Dorsolateral prefrontal cortex (tissue), 122 donors: ENCODE measurements at places on chromosomes 3 and 15. TPM values are rescaled to one million over a fixed set of nuclear protein-coding genes. Genes with fewer than 3 reads are reported as not detected.

ANKUB1 gene
- total RNA-seq: 0.25 TPM

CMTM8 gene
- 2.6 TPM for total RNA-seq

C3orf80 gene
- 29.7 TPM for total RNA-seq

GADL1 gene
- total RNA-seq: 0.47 TPM

SI gene
- not detected for total RNA-seq

GASK1A gene
- 21.4 TPM for total RNA-seq

RTP4 gene
- total RNA-seq: 1.3 TPM

UROC1 gene
- not detected for total RNA-seq

MRPS11 gene
- 55.8 TPM for total RNA-seq
